ENCODE measurements at places on chromosomes 5 and 9.

- DNase-seq, result no peak
Measured at GRCh38 chr5:34897646-34898045, 17.7 kb downstream of the RAD1 start.

DNA sequence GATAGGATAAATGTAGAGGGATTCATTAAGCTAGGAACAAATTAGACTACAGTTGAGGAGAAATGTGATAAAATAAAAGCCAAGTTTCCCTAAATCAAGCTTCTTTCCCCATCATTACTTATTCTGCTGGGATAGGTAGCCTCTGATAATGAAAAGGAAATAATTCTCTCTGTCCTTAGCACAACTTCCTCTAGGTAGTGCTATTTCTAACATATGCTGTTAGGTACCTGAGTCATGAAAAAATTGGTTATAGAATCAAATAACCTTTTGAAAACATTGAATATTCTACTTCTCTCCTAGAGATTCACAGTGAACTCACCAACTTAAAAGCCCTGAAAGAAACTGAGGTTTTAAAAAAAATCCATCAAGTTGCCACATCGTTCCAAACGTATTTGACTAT lies 1793.1 kb downstream of the EFNA5 start:
- DNase-seq, result no peak

GRCh38 chr9:77883133-77883532 lies 148.5 kb downstream of the GNAQ start:
- no peak for DNase-seq

DNA sequence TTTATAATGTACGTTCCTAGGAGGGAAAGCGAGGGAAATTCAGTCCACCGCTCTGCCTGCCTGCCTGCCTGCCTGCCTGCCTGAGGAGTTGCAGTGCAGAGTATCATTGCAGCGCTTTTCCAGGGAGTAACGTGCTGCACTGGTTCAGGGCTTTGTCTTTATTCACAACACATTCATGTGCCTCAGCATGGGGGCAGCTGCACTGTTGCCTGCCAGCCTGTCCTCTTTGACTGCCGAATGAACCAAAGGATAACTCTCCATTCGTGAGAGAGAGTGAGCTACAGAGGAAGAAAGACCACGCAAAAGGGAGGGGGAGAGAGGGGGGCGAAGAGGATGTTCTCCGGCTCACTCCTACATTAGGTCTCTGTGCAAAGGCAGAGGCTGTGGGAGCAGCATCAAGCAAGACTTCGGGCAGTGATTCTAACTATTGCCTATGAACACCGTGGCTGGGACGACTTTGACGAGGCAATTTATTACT lies 791.2 kb downstream of the MAT2B start:
- no peak for DNase-seq

DNA sequence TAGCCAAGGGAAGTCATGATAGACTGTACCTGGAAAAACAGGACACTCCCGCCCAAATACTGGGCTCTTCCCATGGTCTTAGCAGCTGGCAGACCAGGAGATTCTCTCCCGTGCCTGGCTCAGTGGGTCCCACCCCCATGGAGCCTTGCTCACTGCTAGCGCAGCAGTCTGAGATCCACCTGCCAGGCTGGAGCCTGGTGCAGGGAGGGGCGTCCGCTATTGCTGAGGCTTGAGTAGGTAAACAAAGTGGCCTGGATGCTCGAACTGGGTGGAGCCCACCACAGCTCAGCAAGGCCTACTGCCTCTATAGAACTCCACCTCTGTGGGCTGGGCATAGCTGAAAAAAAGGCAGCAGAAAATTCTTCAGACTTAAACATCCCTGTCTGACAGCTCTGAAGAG lies 10.1 kb upstream of the THG1L start:
- peak; percentile 31 for DNase-seq

- no peak for DNase-seq
Measured at GRCh38 chr9:72695365-72695764, 174.0 kb downstream of the TMC1 start.

All from SW480 (cell line).